ENCODE measurements at places on chromosomes 4 and X. TPM values are rescaled to one million over a fixed set of nuclear protein-coding genes. Genes with fewer than 3 reads are reported as not detected.

The FAM9C gene
- total RNA-seq, result not detected

The SRPX gene
- total RNA-seq, result not detected

The MTHFD2L gene
- 7.5 TPM for total RNA-seq

The NPFFR2 gene
- not detected for total RNA-seq

- no peaks in the 10 kb centered on the region for H3K36me3 ChIP-seq
- H3K4me3 ChIP-seq, result no peak overlapping the region
- H3K4me1 ChIP-seq, result peaks cover 7% of the 10 kb centered on the region
- H3K27ac ChIP-seq, result no peak overlapping the region
- DNase-seq, result no peak
Observed at GRCh38 chr4:40502220-40502619, 127.4 kb downstream of the RBM47 start.

DNA sequence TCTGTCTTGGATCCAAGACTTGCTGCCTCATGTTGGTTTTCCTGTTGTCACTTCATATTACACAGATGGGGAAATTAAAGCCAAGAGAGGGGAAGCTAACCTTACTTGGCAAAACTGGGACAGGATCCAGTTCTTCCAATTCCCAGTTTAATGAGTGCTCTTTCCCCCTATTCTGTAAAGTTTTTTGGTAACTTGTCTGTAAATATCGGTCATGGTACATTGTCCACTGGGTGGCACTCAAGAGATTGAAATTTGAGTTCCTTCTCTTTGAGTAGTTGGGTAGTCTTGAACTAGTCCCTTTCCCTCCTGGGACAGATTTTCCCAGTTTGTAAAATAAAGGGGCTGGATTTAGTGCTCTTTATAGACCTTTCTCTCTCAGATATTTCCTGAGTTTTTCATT lies 12.4 kb upstream of the EOLA2 start:
- H3K4me3 ChIP-seq, result no peak overlapping the region
- H3K27me3 ChIP-seq, result no peaks in the 10 kb centered on the region
- no peak overlapping the region for H3K27ac ChIP-seq
- DNase-seq, result no peak
- H3K4me1 ChIP-seq, result no peaks in the 10 kb centered on the region
- no peaks in the 10 kb centered on the region for H3K36me3 ChIP-seq

GRCh38 chrX:19611636-19612376 lies 96.5 kb upstream of the MAP3K15 start:
- H3K4me1 ChIP-seq, result no peaks in the 10 kb centered on the region
- DNase-seq, result no peak
- H3K27me3 ChIP-seq, result no peaks in the 10 kb centered on the region
- peaks cover 5% of the 10 kb centered on the region for H3K36me3 ChIP-seq

GRCh38 chr4:40323866-40324265 lies 11.3 kb upstream of the CHRNA9 start:
- H3K27me3 ChIP-seq, result no peaks in the 10 kb centered on the region
- H3K36me3 ChIP-seq, result no peaks in the 10 kb centered on the region
- no peak overlapping the region for H3K27ac ChIP-seq
- peaks cover 5% of the 10 kb centered on the region for H3K4me1 ChIP-seq
- DNase-seq, result no peak
- no peak overlapping the region for H3K4me3 ChIP-seq

GRCh38 chr4:16655111-16655510 lies 243.3 kb downstream of the LDB2 start:
- no peak overlapping the region for H3K4me3 ChIP-seq
- H3K4me1 ChIP-seq, result no peaks in the 10 kb centered on the region
- no peak for DNase-seq
- no peak overlapping the region for H3K27ac ChIP-seq
- H3K27me3 ChIP-seq, result no peaks in the 10 kb centered on the region

- no peak for DNase-seq
- no peak overlapping the region for H3K27ac ChIP-seq
- H3K4me3 ChIP-seq, result no peak overlapping the region
Observed at GRCh38 chr4:1763070-1763549, 30.0 kb upstream of the FGFR3 start.

DNA sequence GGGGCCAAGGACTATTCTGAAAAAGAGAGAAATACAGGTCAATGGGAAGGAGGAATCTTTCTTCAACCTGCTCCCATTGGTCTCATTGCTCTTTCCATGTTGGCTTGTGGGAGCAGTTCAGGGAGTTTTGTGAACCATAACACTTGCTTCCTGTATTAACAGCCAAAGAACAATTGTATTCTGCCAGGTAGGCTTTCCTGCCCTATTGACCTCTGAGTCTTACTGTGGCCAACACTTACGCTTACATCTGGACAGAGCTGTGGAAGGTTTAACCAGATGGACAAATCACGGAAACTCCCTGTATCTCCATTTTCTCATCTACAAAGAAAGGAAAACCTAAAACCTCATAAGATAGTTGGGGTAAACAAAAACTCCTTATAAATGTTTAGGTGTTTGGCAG lies 30.7 kb downstream of the MID1IP1 start:
- H3K4me3 ChIP-seq, result no peak overlapping the region
- no peak overlapping the region for H3K27ac ChIP-seq
- H3K27me3 ChIP-seq, result no peaks in the 10 kb centered on the region
- H3K4me1 ChIP-seq, result no peaks in the 10 kb centered on the region

DNA sequence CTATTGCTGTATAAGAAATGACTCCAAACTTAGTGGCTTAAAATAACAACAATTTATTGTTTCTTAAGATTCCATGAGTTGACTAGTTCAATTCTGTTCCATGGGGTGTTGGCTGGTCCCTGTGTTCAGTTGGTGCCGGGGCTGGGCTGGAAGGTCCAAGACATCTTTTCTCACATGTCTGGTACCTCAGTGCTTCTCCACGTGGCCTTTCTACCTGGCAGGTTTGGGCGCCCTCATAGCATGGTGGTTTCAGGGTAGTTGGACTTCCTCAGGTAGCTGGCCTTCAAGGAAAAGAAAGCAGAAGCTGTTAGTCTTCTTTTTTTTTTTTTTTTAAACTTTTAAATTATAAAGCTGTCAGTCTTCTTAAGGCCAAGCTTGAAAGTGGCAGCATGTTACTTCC lies 104.6 kb upstream of the LIMCH1 start:
- H3K4me1 ChIP-seq, result no peaks in the 10 kb centered on the region
- H3K36me3 ChIP-seq, result no peaks in the 10 kb centered on the region
- H3K27me3 ChIP-seq, result no peaks in the 10 kb centered on the region
- no peak overlapping the region for H3K27ac ChIP-seq
- H3K4me3 ChIP-seq, result no peak overlapping the region

- DNase-seq, result no peak
- H3K27ac ChIP-seq, result no peak overlapping the region
- H3K27me3 ChIP-seq, result no peaks in the 10 kb centered on the region
- H3K4me3 ChIP-seq, result no peak overlapping the region
- H3K4me1 ChIP-seq, result peaks cover 23% of the 10 kb centered on the region
Observed at GRCh38 chrX:153596981-153597750, 1.8 kb downstream of the CCNQ start.

DNA sequence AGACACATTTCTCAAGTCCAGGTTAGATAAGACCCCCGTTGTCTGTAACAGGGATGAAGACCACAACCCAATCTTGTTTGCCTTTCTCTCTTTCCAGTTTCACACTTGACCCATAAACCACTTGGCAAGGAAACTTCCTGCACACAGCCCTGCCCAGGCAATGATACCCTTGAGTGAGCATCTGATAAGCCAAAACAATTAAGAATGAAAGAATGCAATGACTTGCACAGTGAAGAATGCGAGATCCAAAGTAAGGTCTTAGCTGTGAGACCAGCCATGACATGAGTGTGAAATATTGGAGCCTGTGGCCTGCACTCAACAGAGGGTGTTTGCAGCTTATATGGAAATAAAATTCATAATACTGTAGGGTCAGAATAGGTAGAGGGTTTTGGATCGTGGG lies 37.9 kb upstream of the MXRA5 start:
- DNase-seq, result no peak
- H3K27ac ChIP-seq, result no peak overlapping the region
- H3K4me3 ChIP-seq, result no peak overlapping the region
- H3K27me3 ChIP-seq, result no peaks in the 10 kb centered on the region
- no peaks in the 10 kb centered on the region for H3K36me3 ChIP-seq

DNA sequence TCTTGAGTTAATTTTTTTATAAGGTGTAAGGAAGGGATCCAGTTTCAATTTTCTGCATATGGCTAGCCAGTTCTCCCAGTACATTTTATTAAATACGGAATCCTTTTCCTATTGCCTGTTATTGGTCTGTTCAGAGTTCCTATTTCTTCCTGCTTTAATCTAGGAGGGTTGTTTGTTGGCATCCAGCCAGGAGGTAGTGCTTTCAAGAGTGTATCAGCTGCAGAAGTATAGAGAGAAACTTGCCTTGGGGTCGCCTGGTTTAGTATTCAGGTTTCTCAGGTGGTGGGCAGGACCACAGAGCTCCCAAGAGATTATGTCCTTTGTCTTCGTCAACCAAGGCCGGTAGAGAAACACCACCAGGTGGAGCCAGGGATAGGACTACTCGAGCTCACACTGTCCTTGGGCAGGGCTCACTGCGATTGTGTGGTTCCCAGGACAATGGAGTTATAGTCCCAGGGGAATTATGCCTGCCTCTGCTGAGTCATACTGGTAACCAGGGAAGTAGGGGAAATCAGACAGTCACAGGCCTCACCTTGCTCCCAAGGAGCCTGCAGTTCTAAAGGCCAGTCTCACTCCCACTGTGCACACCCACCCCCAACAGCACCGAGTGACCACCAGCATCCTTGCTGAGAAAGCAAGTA lies 168.1 kb downstream of the VSIG4 start:
- H3K27me3 ChIP-seq, result no peaks in the 10 kb centered on the region
- H3K36me3 ChIP-seq, result no peaks in the 10 kb centered on the region
- no peak overlapping the region for H3K4me3 ChIP-seq
- H3K4me1 ChIP-seq, result peaks cover 20% of the 10 kb centered on the region
- H3K27ac ChIP-seq, result no peak overlapping the region
- DNase-seq, result no peak

- H3K27me3 ChIP-seq, result no peaks in the 10 kb centered on the region
- no peaks in the 10 kb centered on the region for H3K36me3 ChIP-seq
- H3K4me1 ChIP-seq, result no peaks in the 10 kb centered on the region
- H3K4me3 ChIP-seq, result no peak overlapping the region
- no peak overlapping the region for H3K27ac ChIP-seq
- no peak for DNase-seq
Observed at GRCh38 chr4:26067035-26067434, 153.0 kb downstream of the SMIM20 start.

DNA sequence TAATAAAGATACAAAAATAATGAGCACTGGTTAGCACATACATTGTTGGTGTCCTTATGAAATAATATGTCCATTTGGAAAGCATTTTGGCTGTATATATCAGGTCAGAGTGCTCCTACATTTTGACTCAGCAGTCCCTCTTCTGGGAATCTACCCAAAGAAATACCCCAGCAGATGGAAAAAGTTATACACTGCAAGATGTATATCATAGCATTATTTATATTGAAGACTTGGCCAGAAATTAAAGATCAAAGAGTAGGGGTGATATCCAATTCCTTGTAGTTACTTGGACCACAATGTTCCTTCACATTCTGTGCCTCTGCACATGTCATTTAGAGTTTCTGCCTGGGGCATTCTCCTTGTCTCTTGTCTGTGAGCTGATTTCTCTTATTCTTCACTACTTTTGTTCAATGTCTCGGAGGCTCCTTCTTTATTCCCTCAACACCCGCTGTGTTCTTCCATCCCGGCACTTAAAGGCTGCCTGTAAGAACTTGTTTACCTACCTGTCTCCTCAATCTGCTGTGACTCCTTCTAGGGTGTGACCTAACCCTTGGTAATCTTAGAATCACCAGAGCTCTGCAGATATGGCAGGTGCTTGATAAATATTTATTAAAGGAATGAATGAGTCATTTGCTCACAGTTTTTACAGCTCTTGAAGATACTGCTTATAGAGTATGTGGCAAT lies 3.1 kb upstream of the TSPAN5 start:
- no peak overlapping the region for H3K27ac ChIP-seq
- peaks cover 55% of the 10 kb centered on the region for H3K4me1 ChIP-seq
- no peaks in the 10 kb centered on the region for H3K36me3 ChIP-seq
- no peak overlapping the region for H3K4me3 ChIP-seq

- DNase-seq, result no peak
- H3K27me3 ChIP-seq, result no peaks in the 10 kb centered on the region
- H3K36me3 ChIP-seq, result no peaks in the 10 kb centered on the region
- H3K4me3 ChIP-seq, result no peak overlapping the region
- no peak overlapping the region for H3K27ac ChIP-seq
Observed at GRCh38 chr4:146739182-146739581, 100.5 kb downstream of the POU4F2 start.

DNA sequence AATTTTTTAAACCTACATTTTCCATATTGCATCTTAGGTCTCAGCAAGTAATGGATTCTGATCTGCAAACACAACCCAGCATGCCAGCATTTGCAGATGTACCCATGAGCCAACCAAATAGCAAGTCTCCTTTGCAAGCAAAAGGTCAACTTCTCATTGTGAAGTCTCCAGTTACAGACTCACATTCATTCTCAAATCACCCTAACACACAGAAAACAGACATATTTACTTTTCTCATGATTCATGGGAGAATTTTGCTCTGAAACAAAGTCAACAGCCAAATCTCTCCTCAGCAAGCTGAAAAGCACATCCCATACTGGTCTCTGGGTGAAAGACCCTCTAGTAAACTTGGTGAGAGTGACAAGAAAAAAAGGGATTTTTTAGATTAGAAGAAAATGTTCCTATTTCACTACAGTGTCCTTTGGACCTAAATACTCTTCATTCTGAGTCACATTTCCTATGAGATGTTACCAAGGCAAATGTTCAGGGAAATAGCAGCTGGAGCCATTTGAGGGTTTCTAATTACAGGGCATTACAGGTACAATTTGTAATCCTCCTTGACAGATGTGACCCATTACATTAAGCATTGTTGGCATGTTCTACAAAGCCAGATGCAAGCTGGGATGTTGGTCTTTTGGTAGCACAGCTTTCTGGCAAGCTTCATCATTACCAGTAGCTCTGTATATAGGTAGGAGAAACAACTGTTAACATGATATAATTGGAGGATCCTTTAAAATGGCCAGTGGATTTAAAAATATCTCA lies 383.3 kb downstream of the SMARCA1 start:
- H3K4me3 ChIP-seq, result no peak overlapping the region
- H3K4me1 ChIP-seq, result no peaks in the 10 kb centered on the region
- H3K36me3 ChIP-seq, result no peaks in the 10 kb centered on the region

DNA sequence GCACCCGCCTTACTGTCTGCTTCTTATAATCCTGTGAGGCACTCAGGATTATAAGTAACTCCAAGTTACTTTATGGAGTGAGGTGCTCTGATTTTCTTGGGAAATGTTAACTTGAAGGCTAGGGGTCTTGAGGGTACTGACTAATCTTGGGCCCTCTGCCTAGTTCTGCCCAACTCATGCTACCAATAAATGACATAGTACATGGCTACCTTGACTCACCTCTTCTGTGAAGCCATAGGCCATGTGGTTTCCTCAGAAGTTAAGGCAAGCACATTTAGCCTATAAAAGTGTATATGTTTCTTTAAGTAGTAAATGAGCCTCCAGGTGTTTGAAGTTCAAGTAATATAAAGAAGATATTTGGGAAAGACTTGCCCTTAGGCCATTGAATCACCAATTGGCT lies 99.8 kb upstream of the CASK start:
- peaks cover 12% of the 10 kb centered on the region for H3K4me1 ChIP-seq
- H3K27ac ChIP-seq, result no peak overlapping the region
- no peak overlapping the region for H3K4me3 ChIP-seq
- H3K36me3 ChIP-seq, result no peaks in the 10 kb centered on the region
- DNase-seq, result no peak
- H3K27me3 ChIP-seq, result no peaks in the 10 kb centered on the region

GRCh38 chrX:57083143-57083542 lies 38.2 kb downstream of the SPIN2B start:
- no peaks in the 10 kb centered on the region for H3K27me3 ChIP-seq
- H3K27ac ChIP-seq, result no peak overlapping the region
- no peak for DNase-seq
- H3K36me3 ChIP-seq, result no peaks in the 10 kb centered on the region
- no peak overlapping the region for H3K4me3 ChIP-seq

Data from CD8-positive, alpha-beta memory T cell (primary cell).